ENCODE measurements at places on chromosomes 2 and 18.

DNA sequence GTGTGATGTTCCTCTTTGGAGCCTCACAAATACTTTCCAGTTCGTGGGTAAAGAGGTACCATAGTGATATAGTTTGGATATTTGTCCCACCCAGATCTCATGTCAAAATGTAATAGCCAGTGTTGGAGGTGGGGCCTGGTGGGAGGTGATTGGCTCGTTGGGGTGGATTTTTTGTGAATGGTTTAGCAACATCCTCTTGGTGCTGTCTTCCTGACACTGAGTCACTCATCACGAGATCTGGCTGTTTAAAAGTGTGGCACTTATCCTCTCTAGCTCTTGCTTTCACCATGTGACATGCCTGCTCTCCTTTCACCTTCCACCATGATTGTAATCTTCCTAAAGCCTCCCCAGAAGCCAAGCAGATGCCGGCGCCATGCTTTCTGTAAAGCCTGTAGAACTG lies 3.0 kb upstream of the CCDC93 start:
- DNase-seq: no peak

DNA sequence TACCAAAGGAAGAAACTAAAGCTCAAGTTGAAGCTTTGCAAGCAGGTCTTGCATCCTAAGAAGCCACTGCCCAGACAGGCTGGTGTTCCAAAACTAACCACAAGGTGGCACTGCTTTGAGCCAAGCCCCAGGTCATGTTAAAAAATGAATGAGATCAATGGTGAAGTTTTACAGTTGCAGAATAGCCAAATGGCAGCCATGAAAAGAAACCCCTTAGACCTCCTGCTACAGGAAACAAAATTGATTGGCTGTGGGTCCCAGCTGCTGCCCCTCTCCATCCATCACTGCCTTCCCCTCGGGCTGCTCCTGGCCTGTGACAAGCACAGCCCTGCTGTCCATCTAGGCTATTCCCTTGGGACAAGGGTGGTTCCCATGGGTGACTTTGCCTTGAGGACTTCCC lies 20.7 kb upstream of the MREG start:
- DNase-seq: peak; percentile 54

- DNase-seq: no peak
Measured at GRCh38 chr2:161159456-161160225, 587 bp upstream of the TANK start.

GRCh38 chr2:241563981-241564595 lies 5.5 kb downstream of the BOK start:
- no peak for DNase-seq

DNA sequence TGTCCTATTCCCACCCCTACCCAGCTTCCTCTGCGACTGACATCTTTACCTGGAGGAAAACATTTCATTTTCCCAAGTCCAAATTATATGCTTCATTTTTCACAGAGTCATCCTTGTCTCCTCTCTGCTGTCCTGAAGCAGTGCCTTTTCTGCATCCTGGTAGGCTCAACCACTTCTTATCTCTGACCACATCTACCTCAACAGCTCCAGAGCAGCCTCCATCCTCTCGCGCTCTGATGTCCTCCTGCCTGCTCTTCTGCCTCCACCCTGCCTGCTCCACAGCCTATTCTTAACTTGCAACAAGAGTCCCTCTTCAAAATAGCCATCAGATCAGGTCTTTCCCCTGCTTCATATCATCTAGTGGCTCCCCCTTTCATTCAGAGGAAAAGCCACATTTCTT lies 457.1 kb downstream of the PARD3B start:
- DNase-seq: no peak

DNA sequence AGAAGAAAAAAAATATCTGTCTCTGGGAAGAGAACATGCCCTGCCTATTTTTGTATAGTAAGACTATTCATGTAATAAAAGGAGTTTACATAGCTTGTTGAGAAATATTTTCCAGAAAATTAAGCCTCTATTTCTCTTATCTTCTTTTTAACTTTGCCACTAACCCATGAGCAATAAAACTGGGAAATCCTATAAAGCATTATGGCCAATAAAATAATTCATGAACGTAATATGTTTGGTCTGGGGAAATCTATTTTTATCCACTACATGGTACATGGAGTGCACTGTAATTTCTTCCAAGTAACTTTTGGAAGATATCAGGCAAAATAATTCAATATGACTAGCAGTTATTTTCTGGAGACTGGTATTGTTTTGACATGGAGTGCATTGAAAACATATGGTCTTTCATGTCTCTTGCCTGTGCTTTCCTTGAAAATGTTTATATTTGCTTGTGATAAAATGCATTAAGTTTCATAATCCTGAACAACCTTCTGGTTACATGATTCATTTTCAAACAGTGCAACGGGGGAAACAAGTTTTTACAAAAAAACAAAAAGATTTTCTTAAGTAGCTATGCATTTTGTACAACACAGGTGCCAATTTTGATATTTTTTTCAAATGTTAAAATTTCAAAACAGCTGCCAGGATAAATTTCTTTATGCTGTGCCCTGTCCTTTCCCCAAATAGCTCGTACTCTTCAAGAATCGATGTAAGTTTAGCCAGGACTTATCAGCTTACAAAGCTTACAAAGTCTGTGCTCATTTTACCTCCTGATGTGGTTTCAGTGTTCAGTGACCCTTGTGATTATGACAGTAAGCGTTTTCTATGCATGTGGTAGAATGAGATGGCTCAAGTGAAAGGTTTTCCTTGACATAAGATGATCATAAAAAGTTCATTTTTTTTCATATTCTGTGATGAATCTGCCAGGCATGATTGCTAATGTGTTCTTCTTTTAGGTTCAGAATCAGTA lies 194.5 kb downstream of the UBE2E3 start:
- no peak for DNase-seq

DNA sequence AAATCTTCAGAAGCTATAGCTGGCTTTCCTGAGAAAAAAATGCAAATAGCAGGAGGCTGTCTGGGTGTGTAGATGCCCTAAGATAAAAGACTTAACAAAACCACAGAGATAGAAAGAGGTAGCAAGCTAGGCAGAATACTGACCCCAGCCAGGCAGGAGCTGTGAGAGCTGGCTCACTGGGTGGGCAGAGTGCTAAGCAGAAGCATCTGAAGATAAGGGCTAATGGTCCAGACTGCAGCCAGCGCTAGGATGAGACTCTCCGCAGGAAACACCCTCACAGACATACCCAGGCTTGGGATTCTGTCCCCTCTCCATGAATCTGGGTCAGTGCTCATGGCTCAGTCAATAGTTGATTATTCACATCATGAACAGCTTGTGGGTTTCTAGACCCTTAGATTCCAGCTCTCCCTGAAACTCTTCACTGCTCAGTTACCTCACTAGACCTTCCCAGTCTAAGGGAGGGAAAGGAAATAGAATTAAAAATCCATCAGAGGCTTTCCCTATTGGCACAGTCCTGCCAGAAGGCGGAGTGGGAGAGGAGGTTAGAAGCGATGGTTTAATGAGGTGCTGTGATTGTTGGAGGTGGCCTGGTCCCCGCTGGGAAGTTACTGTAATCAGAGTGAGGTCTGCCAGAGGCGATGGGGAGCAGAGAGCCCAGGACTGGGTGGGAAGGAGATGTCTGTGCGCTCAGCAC lies 21.4 kb upstream of the CCBE1 start:
- DNase-seq: no peak

GRCh38 chr2:126752876-126753275 lies 96.9 kb downstream of the GYPC start:
- no peak for DNase-seq

DNA sequence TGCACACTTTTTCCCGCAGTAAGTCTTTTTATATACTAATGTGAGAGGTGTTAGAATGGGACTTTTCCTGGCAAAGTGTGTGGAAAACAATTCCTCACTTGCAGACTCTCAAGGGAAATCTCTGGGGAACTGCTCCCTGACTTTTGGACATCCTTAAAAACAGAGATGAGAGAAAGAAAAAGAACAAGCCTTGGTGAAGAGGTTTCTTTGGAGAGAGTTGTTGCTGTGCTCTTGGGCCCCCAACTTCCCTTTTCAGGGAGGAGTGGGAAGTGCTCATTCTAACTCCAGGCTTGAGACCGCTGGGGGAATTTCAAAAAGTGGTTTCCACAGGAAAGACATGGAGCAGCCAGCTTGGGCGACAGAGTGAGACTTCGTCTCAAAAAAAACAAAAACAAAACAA lies 142.6 kb upstream of the SPRED2 start:
- DNase-seq: no peak

GRCh38 chr2:55160422-55160821 lies 71.7 kb downstream of the CLHC1 start:
- DNase-seq: no peak

GRCh38 chr2:47226132-47226922 lies 71.2 kb upstream of the STPG4 start:
- no peak for DNase-seq

GRCh38 chr18:58544616-58545337 lies 84.1 kb downstream of the ALPK2 start:
- DNase-seq: no peak

- no peak for DNase-seq
Measured at GRCh38 chr2:41686156-41686555, 361.7 kb upstream of the PKDCC start.

GRCh38 chr2:86790676-86791572 lies at the start of gene CD8A:
Gene CD8A (minus strand): TSS chr2:86790913. CDS start chr2:86790825, 88 bp downstream.
- peak; percentile 73 for DNase-seq

DNA sequence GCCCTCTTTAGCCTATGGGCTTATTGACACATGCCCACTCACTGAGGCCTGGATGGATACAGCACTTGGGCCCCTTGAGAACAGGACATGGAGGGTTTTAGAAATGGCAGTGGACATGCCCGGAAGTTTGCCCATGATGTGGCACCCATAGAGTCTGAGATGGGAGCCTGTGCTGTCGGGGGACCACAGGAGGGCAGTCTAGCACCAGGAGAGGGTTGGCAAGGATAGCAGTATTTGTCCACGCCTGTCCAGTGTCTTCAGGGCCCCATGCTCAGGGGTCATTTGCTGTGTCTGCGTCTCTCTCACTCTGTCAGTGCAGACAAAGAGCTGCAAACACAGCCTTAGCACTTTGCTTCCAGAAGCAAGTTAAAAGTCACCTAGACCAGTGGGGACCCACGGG lies 48.7 kb downstream of the IL1RL2 start:
- no peak for DNase-seq

GRCh38 chr2:199329031-199329430 lies 128.7 kb downstream of the SATB2 start:
- DNase-seq: no peak

- DNase-seq: no peak
Measured at GRCh38 chr18:49768051-49768391, 45.3 kb downstream of the ACAA2 start.

GRCh38 chr2:151771599-151772358 lies 37.5 kb upstream of the NEB start:
- no peak for DNase-seq

DNA sequence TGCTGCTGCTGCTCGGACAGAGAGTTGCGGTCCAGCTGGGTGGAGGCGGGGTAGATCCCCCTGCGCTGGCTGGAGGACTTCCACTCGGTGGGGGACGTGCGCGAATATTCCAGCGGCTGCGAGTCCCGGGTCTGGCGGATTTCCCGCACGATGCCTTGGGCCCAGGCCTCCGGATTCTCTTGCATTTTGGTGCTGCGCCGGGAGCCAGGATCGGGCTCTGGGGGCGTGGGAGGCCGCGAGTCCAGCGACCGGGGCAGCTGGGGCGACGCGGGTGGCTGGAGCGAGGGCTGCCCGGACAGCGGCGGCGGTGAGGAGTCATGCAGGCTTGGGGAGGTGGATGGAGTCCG lies 4.8 kb downstream of the NT5C1B start:
- no peak for DNase-seq

DNA sequence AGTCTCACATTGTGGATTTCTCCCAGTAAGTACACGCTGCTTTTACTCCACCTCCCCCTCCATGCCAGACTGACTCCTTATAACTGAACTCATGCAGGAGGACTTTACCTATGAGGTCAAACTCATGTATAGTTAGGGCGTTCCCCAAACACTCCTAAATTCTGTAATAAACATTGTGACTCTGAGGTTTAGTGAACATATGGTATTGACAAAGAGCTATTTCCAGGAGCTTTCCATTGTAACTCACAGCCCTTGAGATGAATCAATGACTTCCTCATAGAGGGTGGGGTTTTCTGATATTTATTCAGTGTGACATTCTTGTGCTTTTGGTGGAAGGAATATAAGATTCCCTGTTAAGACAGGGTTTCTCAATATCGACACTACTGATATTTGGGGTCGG lies 337.4 kb upstream of the SLC14A2 start:
- no peak for DNase-seq

DNA sequence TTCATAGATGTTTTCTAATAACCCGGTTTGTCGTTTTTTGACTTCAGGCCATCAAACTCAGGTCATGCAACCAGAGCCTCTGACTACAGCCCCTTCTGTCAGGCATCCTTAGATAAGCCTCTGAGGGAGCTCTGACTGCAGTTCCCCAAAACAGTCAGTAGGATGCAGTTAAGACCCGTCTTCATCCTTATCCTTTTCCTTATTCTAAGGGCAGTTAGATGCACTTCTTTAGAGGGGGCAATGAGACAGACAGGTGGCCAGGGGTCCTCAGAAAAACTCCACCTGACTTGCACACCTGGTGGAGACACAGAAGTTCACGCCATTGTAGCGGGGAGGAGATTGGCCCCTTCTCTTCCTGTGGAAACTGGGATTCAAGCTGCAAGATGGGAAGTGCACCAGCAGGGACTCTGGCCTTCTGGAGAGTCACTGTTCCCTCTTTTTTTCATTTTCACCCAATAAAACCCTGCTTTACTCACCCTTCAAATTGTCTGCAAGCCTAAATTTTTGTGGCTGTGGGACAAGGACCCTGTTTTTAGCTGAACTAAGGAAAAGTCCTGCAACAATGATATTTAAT lies 104.8 kb upstream of the TFPI start:
- no peak for DNase-seq

DNA sequence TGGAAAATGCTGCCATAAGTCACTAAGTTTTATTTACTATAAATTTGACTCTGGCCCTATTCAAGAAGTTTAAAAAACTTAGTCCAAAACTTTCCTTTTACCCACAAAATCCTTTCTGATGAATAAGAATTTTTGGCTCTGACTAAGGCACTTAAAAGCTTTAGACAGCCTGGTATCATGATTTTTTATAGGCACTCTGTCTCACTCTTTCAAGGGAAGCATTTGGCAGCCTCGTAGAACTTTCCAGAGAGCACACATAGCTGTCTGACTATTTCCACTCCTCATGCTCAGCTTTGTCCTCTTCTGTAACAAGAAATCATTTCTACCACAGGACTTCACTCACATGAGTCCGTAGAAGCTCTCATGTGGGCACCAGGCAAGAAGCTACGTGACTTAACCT lies 32.3 kb upstream of the XDH start:
- no peak for DNase-seq

DNA sequence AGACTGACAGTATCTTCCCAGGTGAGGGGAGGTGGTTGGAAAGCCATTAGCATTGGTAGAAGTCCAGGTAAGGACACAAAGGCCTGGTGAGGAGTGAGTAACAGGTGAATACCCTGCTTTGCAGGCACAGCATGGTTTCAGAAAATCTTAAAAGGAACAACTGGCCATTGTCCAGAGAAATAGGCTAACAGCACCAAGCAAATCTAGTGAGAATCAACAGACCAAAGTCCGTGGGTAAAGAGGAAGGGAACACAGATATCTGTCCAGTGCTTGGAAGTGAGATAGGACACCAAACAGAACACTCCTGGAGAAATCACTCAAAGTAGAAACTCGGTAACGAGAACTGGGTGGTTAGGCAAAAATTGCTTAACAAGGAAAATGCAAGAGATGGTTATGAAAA lies 88.8 kb upstream of the RPRM start:
- DNase-seq: no peak
